K562 (cell line): ENCODE measurements at places on chromosomes 11 and 22. TPM values are rescaled to one million over a fixed set of nuclear protein-coding genes. Genes with fewer than 3 reads are reported as not detected.
A peak's percentile ranks its signal among the peaks of the same experiment; 100 is the strongest.

Gene OR2AG1
- total RNA-seq, result not detected in 2 replicates

GRCh38 chr11:106333678-106334077, 256.2 kb downstream of the AASDHPPT start:
- no peak overlapping the region for H3K27ac ChIP-seq
- no peaks in the 10 kb centered on the region for H3K4me1 ChIP-seq
- H3K4me3 ChIP-seq, result no peak overlapping the region
- no peak for DNase-seq

DNA sequence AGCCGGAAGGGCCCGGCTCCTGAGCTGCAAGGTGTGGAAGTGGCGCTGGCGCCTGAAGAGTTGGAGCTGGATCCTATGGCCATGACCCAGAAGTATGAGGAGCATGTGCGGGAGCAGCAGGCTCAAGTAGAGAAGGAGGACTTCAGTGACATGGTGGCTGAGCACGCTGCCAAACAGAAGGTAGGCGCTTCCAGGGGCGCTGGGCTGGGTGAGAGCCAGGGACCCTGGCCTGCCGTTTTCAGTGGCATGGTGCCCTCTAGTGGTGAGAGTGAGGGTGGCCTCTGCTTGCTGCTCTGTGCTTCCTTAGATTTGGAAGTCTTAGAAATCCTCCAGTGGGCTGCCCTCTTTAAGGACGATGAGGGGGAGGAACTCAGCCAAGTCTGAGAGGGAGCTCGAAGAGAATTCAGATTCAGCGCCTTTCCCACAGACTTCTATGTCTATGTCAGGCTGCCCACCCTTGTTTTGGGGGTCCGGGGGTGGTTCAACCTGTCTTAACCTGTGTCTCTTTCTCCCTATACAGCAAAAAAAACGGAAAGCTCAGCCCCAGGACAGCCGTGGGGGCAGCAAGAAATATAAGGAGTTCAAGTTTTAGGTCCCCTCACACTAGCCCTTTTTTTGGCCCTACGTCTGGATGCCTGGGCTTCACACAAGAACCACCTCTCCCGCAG, 1.8 kb upstream of the PACS1 start:
- no peaks in the 10 kb centered on the region for H3K27me3 ChIP-seq
- peaks cover 19% of the 10 kb centered on the region for H3K4me1 ChIP-seq
- H3K36me3 ChIP-seq, result peaks cover 68% of the 10 kb centered on the region
- peak; percentile 68 for DNase-seq

DNA sequence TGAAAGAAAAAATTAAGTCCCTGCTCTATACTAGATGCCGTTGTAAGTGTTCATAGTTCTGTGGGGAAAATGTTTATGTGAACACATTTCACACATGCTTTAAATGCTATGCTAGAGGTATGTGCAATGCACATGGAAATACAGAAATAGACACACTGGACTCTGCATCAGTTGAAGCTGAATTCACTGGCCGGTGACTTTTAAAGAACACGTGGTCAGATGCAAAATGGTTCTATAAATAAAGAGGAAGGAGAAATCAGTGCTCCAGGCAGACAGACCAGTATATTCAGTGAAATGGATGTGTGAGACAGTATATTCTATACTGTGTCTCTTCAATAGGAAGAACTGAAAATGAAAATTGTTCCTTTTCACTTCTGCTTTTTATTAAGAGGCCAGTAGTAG, 29.9 kb downstream of the TRPC6 start:
- H3K4me3 ChIP-seq, result no peak overlapping the region
- DNase-seq, result no peak
- no peak overlapping the region for H3K27ac ChIP-seq
- no peaks in the 10 kb centered on the region for H3K4me1 ChIP-seq
- no peaks in the 10 kb centered on the region for H3K36me3 ChIP-seq

DNA sequence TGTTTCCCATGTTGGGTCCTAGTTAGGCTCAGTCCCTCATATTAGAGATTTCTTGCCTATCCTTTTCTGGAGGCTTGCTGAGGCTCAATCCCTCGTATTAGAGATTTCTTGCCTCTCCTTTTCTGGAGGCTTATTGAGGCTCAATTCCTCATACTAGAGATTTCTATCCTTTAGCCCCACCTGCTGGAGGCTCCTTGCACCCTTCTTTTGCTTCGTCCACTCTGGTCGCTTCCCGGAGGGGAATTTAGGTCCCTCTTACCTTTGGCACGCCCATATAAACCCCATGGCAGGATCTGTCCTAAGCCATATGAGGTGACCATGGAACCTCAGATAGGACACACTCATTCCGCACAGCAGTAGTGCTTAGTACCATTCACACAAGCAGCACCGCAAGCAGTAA, 15.9 kb downstream of the CYP2D6 start:
- H3K4me1 ChIP-seq, result no peaks in the 10 kb centered on the region
- H3K27me3 ChIP-seq, result no peaks in the 10 kb centered on the region
- no peak overlapping the region for H3K27ac ChIP-seq
- H3K36me3 ChIP-seq, result no peaks in the 10 kb centered on the region
- no peak for DNase-seq
